HT-29 (cell line): ENCODE measurements at places on chromosomes 13 and 19.
A peak's percentile ranks its signal among the peaks of the same experiment; 100 is the strongest.

GRCh38 chr19:32757189-32757588, 37.6 kb downstream of the TDRD12 start:
- DNase-seq: no peak

- DNase-seq: no peak
These were observed 278 bp upstream of the ZNF274 start for GRCh38 chr19:58182577-58182988.

GRCh38 chr19:33256261-33256660, 30.6 kb upstream of the SLC7A10 start:
- DNase-seq: no peak

DNA sequence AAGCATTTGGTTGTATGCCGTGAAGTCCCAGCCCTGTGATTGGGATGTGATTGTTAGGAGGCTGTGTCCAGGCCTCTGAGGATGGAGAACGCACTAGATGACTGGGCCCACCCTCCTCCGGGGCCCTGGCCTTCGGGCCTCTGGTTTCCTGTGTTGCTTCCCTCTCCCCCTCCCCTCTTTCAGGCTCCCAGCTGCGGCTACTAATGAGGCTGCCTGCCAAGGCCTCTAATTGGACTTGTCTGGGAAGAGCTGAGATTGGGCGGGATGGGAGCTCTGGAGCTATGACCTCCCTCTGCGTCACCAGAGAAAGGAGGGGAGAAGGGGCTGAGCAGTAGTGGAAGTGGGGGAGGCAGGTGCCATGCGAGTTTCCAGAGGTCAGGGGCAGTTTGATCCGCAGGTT, 9.9 kb downstream of the PTH2 start:
- DNase-seq: no peak

GRCh38 chr13:73411067-73411809, 352.4 kb downstream of the KLF5 start:
- peak; percentile 85 for DNase-seq

DNA sequence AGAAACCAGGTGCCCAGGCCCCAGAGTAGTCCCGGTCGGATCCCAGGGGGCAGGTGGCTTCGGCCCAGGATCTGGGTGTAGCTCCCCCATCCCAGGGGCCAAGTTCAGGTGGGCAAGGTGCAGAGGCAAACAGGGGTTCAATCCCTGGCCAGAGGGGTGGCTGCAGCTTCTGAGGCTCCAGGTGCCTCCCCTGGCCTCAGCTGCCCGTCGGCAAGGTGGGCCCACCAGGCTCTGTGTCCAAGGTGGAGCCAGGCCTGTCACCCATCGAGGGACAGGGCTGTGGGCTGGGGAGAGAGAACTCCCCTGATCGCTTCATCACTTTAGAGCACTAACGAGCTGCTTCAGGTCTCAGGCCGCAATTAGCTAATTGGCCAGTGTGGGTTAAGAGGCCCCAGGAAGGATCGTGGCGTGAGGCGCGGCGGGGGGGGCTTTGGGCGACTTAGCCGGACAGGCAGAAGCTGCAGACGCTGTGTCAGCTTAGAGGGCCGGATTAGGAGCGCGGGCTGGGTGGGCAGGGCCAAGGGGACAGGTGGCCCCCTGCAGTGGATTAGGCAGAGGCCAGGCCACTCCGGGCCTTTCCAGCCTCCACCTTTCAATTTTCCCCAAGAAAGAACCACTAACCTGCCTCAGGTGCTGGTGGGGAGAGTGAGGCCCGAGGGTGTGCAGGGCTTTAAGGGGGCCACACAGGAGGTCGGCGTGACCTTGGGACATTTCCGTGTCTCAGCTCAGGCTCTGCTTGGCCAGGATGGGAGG, 2.8 kb upstream of the RAX2 start:
- no peak for DNase-seq

- no peak for DNase-seq
These were observed 64.4 kb downstream of the LMO7 start for GRCh38 chr13:75700552-75700951.

GRCh38 chr19:4284974-4285373, 5.9 kb downstream of the SHD start:
- no peak for DNase-seq

GRCh38 chr19:6551607-6552450, 21.0 kb downstream of the TNFSF9 start:
- no peak for DNase-seq

GRCh38 chr13:68380041-68380973, 1150.2 kb upstream of the PCDH9 start:
- no peak for DNase-seq

DNA sequence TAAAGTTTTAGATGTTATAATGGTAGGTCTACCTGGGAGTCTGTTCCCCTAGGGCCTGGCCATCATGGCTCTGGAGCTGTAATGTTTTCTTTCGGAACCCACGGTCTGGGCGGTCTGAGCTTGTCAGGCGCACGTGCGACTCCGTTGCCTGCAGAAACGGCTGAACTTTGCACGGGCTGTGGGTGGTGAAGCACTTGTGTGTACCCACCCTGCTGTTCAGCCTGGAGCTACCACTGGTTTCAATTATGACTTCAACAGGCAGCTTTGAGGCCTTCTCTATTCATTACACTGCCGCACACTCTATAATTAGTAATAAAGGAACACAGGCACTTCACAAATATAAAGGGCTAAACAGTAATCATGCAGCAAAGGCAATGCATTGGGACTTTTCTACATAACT, 6.0 kb downstream of the PCDH8 start:
- peak; percentile 5 for DNase-seq

DNA sequence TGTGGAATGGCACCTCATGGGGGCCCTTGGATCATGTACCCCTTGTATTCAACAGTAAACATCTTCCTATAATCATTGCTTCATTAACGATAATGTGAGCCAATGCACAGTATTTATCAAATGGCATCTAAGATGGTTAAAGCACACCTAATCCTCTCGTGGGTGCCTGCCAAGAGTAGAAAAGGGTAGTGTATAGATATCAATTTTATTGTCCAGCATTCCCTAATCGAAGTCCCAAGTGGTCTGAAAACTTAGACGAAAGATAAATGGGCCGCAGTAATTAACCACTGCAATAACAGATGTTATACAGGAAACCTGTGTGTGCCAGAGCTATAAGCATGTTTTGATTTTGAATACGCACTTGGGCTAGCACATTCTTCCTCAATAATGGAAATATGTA, 667 bp upstream of the MBNL2 start:
- no peak for DNase-seq

- no peak for DNase-seq
These were observed 86.0 kb downstream of the ING1 start for GRCh38 chr13:110799246-110800236.

DNA sequence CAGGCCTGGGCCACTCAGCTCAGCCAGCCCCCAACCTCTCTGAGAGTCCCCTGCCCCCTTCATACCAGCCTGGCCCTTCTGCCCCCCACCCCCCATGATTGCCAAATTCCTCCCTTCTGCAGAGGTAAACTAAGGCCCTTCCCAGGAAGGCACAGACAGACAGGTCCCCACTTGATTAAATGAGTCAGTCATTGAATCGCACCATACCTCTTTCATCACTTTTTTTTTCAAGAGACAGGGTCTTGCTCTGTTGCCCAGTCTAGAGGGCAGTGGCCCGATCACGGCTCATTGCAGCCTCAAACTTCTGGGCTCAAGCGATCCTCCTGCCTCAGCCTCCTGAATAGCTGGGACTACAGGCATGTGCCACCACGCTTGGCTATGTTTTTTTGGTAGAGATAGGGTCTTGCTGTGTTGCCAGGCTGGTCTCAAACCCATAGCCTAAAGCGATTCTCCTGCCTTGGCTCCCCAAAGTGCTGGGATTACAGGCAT, 6.0 kb downstream of the PODNL1 start:
- no peak for DNase-seq
